Left ventricle myocardium superior (tissue), 1 donor: ENCODE measurements at places on chromosomes 5 and 9.

DNA sequence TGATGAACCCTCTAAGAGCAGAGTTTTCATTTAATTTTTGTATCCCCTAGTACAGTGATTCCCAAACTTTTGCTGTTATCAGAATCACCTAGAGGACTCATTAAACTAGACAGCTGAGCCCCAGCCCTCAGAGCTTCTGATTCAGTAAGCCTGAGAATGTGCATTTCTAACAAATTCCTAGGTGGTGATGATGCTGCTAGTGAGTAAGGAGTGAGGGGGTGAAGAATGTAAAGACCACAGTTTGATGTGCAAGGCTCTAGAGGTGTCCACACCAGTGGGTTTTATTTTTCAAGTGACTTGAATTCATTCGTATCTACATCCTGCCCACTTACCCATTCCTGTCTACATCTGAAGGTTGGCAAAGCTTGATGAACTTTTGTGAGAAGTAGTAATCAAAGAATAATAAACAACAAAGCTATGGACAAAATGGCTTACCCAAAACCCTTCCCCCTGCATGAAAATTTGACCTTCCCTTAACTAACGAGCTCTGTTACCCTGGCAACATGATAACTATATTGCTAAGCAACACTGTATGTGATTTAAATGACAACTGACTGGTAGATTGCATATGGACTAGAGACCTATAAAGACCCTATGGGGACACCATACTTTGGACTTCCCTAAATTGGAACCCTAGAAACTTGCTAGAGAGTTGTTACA lies 35.2 kb downstream of the DTWD2 start:
- no peak for DNase-seq

GRCh38 chr5:90843443-90843842 lies 284.8 kb downstream of the ADGRV1 start:
- DNase-seq: no peak

DNA sequence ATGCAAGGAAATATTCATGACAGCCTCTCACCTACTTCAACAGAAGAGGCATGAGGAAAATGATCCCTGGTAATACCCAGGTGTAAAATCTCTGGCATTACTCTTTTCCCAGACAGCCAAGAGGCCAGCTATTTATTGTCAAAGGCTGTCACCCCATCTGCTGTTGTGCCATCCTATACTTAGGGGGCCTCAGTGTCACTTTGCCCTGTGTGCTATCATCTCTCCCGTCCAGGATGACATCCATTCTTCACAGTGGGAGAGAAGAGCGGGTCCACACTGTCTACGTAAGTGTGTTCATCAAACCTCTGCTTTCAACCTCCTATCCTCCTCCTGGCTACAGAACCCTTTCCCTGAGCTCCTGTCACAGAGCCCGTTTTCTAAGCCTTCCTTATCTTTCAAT lies 82.6 kb downstream of the MYO10 start:
- no peak for DNase-seq

- no peak for DNase-seq
These were observed 14.0 kb downstream of the MYORG start for GRCh38 chr9:34362614-34363214.

DNA sequence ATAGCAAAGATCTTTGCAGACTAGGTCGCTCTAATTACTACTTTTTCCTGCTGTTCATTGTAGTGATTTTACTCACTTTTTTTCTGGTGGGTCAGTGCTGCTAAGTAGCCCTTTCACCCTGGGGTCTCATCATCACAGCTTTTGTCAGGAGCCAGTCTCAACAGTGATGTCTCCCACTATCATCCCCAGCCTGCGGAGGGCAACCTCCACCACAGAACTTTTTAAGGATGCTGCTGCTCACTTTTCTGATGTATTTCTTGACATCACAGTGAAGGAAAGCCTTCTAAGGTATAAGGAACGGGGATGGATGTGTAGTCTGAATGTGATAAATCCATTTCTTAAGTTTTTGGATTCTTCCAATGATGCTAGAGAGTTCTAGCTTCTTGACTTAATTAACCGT lies 242.5 kb upstream of the RIOK2 start:
- DNase-seq: peak; percentile 13

- DNase-seq: no peak
These were observed at the start of gene OR2K2 for GRCh38 chr9:111330124-111330523. OR2K2 (minus strand) TSS chr9:111330224; CDS start chr9:111328433, 1,791 bp downstream.

DNA sequence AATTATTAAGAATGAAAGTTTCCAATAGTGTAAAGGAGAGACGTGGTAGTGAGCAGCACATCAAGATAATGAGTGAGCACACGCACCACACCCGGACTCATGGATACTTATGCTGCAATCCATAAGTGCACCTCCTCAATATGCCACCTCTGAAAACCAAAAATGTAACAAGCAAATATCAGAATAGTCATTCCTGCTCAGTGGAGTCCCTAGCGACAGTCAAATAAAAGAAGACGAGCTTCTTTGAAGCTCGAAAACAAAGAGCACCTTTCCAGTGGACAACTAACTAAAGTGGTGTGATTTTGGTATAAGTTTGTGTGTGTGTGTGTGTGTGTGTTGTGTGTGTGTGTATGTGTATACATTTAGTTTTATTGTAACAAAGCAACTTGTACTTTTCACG lies 241.3 kb downstream of the DEPDC1B start:
- no peak for DNase-seq

DNA sequence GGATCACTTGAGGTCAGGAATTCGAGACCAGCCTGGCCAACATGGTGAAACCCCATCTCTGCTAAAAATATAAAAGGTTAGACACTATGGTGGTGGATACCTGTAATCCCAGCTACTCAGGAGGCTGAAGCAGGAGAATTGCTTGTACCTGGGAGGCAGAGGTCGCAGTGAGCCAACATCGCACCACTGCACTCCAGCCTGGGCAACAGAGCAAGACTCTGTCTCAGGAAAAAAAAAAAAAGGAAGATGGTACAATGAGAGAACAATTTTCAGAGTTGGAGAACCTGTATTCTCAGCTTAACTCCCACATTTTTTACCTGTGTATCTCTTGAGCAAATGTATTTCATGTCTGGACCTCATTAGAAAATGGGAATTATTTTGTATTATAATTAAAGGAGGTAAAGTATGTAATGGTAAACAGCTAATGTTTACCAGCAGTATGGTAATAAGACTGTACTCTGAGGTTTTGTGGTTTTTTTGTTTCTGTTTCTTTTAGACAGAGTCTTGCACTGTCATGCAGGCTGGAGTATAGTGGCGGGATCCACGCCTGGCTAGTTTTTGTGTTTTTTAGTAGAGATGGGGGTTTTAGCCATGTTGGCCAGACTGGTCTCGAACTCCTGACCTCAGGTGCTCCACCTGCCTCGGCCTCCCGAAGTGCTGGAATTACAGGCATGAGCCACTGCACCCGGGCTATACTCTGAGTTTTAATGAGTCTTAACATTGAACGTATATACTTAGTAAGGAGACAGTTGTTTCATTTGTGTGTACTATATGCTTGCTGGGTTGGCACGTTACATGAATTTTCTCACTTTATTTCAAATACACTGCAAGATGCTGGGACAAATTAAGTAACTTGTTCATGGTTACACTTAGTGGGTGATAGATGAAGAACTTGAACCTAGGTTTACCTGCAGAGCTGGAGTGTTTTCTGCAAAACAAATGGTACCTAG lies 16.2 kb downstream of the UHRF2 start:
- no peak for DNase-seq

- peak; percentile 59 for DNase-seq
These were observed 1.2 kb upstream of the NSD1 start for GRCh38 chr5:177132136-177133095.

- no peak for DNase-seq
These were observed 238.7 kb downstream of the SEMA5A start for GRCh38 chr5:9307150-9307549.

- no peak for DNase-seq
These were observed 47.7 kb upstream of the TTC39B start for GRCh38 chr9:15354713-15355112.
